ENCODE measurements at places on chromosomes 7 and 10. TPM values are rescaled to one million over a fixed set of nuclear protein-coding genes. Genes with fewer than 3 reads are reported as not detected.
A peak's percentile ranks its signal among the peaks of the same experiment; 100 is the strongest.

- DNase-seq: peak; percentile 70
Measured at GRCh38 chr7:130957137-130957513, 223.1 kb upstream of the KLF14 start.

GRCh38 chr7:91883676-91884362 is 3.3 kb upstream of the MTERF1 start:
- DNase-seq: peak; percentile 34

DNA sequence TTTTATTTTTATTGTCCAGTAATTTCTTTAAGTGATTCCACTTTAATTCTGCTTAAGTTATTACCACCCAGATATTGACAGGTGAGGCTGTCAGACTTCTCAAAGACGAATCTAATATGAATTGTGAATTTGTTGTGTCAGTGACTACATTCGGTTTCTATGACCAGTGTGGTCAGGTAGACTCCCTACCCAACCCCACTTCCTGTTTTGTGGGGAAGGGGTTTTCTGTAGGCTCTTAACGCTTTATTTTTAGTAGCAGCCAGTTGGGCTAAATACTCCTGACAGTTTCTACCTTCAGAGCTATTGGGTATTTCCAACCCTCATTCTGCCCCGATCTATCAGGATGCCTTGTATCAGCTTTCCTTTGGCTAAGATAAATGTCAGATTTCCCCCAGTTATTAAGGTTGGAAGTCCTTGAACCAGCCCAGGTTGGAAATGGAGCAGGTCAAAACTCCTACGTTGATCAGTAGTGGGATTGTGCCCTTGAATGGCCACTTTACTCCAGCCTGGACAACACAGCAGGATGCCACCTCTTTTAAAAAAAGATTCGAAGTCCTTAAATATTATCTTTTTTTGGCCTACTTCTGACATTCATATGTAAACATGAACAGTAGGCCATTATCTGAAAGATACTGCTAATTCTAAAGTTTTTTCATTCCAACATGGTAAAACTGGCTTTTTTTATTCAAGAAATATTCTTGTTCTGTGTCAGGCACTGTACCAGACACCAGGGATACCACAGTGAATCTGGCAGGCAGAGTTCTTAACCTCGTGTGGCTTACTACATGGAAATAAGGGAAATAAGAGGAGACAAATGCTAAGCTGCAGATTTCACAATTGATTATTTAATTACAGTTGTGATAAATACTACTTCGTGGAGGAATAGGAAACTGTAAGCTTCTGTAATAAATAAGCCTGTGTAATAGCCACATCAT is 133.3 kb upstream of the SAMD8 start:
- no peak for DNase-seq

DNA sequence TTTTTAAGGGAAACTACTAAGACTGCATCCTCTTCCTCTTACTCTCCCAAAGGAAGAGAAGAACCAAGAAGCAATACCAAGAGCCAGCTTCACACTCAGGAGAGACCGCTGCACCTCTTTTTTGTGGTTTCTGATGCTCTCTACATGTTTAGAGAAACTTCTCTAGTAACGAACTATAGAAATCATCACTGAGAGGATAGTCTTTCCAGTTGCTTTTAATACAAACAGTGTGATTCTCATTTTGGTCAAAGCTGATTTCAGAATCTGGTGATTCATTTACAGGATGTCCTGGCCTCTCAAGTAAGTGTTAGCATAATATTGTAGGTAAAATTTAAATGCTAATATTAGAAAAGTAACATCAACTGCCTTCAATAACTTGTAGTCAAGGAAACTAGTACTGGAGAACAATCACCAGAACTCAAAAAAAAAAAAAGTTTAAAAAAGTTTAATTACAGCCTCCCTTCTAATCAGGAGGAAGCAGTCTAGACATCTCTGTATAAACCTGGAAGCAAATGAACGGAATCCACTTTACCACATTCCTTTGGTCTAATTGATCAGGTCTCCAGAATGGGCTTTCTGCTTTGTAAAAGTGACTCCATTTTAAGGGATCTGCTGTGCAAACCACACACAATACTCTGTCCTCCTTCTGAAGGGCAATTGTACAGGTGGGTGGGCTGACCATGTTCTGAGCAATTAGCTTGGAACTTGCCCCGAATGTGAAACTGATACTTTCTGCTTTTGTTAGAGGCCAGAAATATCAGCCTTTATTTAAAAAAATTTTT is 3.0 kb downstream of the LAMB1 start:
- no peak for DNase-seq

DNA sequence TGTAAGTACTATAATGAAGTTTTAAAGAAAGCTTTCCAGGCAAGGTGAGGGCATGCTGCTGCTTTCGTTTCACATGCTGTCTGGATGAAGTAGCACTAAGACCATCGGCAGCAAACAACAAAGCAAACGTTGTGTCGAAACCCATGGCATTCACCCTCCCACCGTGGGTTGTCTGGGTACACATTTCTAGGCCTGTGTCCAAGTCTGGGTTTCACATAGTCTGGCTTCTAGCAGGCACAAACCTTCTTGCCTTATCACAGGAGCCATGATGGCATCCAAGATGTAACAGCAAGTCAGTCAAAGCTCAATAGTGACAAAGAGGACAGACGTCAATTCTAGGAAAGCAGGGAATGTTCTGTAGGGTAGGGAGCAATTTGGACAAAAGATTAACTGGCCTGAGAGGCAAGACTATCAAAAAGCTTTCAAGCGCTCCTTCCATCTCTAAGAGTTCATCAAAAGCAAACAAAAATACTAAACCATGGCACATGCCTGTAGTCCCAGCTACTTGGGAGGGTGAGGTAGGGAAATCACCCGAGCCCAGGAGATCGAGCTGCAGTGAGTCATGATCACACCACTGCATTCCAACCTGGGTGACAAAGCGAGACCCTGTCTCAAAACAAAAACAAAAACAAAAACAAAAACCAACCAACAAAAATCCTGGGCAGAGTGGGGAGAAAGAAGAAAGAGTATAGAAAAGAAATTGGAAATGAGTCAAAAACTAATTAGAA is 42.7 kb downstream of the PAXIP1 start:
- no peak for DNase-seq

DNA sequence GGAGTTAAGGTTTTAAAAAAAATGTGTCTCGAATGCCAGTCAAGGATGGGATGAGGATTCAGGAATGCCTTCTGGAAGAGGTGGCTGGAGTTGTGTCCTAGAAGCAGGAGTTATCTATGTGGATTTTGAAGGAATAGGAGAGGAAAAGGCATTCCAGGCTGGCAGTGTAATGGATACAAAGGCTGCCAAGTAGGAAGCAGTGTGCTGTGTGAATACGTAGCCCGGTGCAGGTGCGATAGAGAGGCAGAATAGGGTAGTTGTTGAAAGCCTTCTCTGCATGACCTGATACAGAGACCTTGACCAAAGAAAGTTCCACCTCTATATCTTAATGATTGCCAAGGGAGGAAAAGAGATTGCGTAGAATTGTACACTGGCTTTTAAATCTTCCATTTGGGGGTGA is 128.1 kb upstream of the ITGB1 start:
- DNase-seq: no peak

DNA sequence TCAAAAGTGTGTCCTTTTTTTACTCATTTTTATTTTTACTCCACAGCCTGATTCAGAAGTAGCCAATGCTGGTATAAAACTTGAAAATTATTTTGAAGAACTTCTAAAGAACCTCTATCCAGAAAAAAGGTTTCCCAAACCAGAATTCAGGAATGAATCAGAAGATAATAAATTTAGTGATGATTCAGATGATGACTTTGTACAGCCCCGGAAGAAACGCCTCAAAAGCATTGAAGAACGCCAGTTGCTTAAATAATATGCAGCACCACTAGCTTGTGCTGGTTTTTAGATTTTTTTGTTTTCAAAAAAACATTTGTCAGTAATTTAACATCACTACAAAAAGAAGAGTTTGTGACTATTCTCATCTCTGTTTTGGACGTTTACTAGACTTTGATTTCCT is 116.5 kb downstream of the SVOPL start:
- no peak for DNase-seq

GRCh38 chr10:94803307-94803706 is 40.8 kb downstream of the CYP2C19 start:
- no peak for DNase-seq

DNA sequence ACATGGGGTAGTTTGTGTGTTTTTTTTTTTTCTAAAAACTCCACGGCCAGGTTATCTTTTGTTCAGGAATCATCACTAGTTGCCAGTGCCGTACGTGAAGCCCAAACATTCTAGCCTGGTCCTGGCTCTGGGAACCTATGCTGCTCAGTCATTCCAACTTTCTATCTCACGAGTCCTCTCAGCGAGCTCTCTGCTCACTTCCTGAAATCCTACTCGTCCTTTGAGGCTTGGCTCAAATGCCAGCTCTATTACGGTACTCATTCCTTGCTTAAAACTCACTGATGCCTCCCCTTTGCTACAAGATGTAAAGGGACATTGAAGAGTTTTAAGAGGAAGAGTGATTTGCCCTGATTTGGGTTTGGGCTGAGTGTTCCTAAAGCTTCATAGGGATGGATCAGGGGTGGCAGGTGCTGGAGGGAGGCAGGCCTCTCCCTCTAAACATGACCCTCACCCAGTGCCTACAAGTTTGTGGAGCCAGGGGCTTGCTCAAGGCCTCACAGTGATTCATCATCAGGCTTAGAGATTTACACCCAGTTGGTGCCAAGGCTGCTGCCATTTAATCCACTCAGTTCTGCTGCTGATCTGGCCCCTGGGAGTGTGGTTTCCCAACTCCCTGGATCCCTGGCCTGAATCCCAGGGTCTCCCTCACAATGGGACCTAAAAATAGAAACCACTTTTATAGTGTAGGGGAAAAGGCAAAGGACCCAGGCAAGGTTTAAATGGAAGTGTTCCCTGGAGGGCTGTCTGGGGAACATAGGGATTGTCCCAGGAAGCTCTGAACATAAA is 46.1 kb upstream of the R3HCC1L start:
- peak; percentile 2 for DNase-seq

DNA sequence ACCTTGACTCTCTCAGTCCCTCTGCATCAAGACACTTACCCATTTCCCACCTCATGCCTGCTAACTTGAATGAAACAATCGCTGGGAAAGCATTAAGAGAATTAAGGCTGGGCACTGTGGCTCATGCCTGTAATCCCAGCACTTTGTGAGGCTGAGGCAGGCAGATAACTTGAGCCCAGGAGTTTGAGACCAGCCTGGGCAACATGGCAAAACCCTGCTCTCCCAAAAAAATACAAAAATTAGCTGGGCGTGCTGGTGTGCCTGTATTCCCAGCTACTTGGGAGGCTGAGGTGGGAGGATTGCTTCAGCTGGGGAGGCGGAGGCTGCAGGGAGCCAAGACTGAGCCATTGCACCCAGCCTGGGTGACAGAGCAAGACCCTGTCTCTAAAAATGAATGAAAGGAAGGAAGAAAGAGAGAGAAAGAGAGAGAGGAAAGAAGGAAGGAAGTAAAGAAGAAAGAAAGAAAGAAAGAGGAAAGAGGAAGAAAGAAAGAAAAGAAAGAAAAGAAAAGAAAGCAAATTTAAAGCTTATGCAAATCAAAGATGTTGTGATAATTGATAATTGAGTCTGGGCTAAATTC is 646 bp downstream of the SERPINE1 start:
- no peak for DNase-seq

- DNase-seq: no peak
Measured at GRCh38 chr10:72218325-72218724, 2.2 kb upstream of the ASCC1 start.

GRCh38 chr10:46223626-46224413 is 63.0 kb upstream of the ANTXRL start:
- no peak for DNase-seq

DNA sequence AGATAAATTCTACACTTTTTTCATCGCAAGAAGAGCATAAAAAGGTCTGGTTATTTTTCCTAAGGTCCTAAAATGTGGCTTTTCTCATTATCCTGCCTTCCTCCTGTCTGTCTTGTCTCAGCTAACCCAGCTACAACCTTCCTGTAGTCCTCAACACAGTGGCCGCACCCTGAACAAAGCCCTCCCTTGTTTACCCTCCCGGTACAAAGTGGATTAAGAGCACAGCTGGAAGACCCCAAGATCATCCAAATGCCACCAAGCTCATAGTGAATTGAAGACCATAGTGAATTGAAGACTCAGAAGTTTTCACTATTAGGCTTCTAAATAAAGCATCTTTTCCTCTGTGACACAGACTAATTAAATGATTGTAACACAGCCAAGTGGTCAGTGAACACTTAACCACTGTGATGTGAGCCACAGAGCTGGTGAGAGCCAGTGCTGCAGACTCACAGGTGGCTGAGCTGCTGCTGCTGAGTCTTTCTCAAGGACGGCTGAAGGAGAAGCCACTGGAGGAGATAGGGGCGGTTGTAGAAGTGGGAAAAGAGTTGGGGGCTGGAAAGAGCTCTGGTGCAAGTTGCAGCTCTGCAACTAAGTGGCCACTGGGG is 123.6 kb downstream of the ATXN7L1 start:
- DNase-seq: peak; percentile 10

- DNase-seq: no peak
Measured at GRCh38 chr7:70325509-70326101, 727.3 kb downstream of the AUTS2 start.

GRCh38 chr10:42519761-42520460 is 118.5 kb downstream of the ZNF33B start:
- no peak for DNase-seq

GRCh38 chr7:150778014-150778737 is 22.0 kb downstream of the TMEM176B start:
- no peak for DNase-seq

GRCh38 chr10:11581213-11581612 is 30.2 kb downstream of the USP6NL start:
- DNase-seq: no peak

DNA sequence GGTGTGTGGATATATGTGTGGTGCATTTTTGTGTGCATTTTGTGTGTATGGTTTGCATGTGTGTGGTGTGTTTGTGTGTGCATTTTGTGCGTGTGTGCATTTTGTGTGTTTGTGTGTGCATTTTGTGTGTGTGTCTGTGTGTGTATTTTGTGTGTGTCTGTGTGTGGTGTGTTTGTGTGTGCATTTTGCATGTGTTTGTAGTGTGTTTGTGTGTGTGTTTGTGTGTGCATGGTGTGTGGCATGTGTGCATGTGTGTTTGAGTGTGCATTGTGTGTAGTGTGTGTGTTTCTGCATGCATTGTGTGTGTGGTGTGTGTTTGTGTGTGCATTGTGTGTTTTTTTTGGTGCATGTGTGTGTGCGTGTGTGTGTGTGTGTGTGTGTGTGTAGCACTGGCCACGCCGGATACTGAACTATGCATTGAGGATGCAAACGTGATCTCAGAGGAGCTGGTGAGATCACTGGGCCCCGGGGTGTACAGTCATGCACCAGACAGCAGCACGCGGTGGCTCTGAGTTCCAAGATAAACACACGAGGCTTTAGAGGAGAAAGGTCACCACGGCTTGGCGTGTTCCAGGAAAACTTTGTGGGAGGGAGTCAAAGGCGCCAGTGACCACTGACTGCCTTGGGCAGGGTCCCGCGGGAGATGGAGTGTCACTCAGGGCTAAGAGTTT is 106.6 kb upstream of the SHH start:
- DNase-seq: no peak

The CPA2 gene
- not detected for total RNA-seq

The EPC1 gene
- 83.4 TPM for total RNA-seq

The SRPK2 gene
- total RNA-seq: 47.5 TPM

The CABCOCO1 gene
- total RNA-seq: 0.45 TPM

The RP9 gene
- 13.6 TPM for total RNA-seq

The UFSP1 gene
- total RNA-seq: 8.6 TPM

The ERVW-1 gene
- total RNA-seq: not detected

The KIAA1217 gene
- total RNA-seq: 104 TPM

The THSD7A gene
- total RNA-seq: 5.7 TPM

The CCL24 gene
- total RNA-seq: not detected

The TFR2 gene
- total RNA-seq: not detected

The RBP3 gene
- total RNA-seq: not detected

The MAGI2 gene
- 29.8 TPM for total RNA-seq

All from thyroid gland (tissue), 4 donors.